SHP77 treated with DMSO at 0.1 percent for 48 hours (cell line): ENCODE measurements at places on chromosomes 5 and 9.

- DNase-seq = no peak
These were observed 31.2 kb upstream of the NDUFB6 start for GRCh38 chr9:32603914-32604852.

- no peak for DNase-seq
These were observed 25.5 kb upstream of the SLC6A3 start for GRCh38 chr5:1470762-1471211.

DNA sequence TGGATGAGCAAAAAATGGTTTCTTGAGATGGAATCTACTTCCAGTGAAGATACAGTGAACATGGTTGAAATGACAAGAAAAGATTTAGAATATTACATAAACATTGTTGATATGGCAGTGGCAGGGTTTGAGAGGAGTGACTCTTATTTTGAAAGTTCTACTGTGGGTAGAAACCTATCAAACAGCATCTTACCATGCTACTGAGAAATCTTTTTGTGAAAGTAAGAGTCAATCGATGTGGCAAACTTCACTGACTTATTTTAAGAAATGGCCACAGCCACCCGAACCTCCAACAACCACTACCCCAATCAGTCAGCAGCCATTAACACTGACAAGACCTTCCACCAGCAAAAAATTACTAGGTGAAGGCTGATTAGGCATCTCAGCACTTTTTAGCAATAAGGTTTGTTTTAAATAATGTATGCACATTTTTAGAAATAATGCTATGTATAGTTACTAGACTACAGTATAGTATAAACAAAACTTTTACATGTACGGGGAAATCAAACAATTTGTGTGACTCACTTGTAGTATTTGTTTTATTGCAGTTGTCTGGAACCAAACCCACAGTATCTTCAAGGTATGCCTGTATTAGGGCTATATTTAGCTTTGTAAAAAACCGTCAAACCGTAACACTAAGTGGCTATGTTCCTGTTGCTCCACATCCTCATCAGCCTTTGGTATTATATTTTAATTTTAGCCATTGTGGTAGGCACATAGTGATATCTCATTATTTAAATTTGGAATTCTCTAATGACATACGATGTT lies 30.6 kb upstream of the ADAMTS6 start:
- no peak for DNase-seq

- DNase-seq = no peak
These were observed 325.3 kb downstream of the TLE1 start for GRCh38 chr9:81363916-81364480.
